ENCODE measurements at places on chromosomes 3 and 15. TPM values are rescaled to one million over a fixed set of nuclear protein-coding genes. Genes with fewer than 3 reads are reported as not detected.

Gene SLC25A20
- 176 TPM for total RNA-seq

Gene ACTC1
- total RNA-seq: 11,108 TPM

Gene WDR93
- total RNA-seq: not detected

Gene MYO5C
- 4.1 TPM for total RNA-seq

Gene SERPINI2
- total RNA-seq: not detected

Gene PAQR5
- total RNA-seq: 1.6 TPM

Gene EPHA6
- 0.34 TPM for total RNA-seq

Gene SLC15A2
- total RNA-seq: 5.7 TPM

Gene CDHR4
- total RNA-seq: not detected

Gene CACNA2D3
- total RNA-seq: 7.2 TPM

Gene CCDC33
- not detected for total RNA-seq

Gene CD200R1
- 0.28 TPM for total RNA-seq

Gene CLDN1
- total RNA-seq: 0.59 TPM

Gene ALDH1A2
- 5.4 TPM for total RNA-seq

Gene LYZL4
- total RNA-seq: not detected

Gene CASR
- not detected for total RNA-seq

Data from heart left ventricle (tissue), 16 donors.